ENCODE measurements at places on chromosomes 12 and 14.

- no peak for DNase-seq
Measured at GRCh38 chr12:113142886-113143332, 6.6 kb upstream of the CFAP73 start.

- DNase-seq: peak; percentile 56
Measured at GRCh38 chr14:54782751-54783659, 119.6 kb downstream of the GCH1 start.

DNA sequence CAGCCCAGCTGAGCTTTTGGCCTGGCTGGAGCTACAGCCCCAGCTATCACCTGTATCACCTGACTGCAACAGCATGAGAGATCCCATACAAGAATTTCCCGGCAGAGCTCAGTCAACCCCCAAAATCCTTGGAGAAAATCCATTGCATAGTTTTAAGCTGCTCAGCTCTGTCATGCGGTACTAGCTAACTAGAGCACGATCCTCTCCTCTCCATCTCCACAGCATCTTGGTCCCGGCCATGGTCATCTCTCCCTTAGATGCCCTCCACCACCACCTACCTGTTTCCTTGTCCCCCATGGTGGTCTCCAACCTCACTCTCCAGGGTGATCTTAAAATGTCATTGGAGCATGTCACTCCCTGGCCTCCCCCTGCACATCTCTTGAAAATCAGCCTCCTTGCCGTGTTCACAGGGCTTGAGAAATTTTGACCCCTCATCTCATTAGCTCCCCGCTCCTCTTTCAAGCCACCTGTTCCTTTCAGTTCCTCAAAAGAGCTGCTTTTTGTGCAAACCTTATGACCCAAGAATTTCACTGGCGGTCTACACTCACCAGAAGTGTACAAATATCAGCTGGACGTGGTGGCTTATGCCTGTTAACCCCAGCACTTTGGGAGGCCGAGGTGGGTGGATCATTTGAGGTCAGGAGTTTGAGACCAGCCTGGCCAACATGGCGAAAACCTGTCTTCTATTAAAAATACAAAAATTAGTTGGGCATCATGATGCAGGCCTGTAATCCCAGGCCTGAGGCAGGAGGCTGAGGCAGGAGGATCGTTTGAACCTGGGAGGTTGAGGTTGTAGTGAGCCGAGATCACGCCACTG, 8.1 kb upstream of the CLMN start:
- DNase-seq: no peak

- no peak for DNase-seq
Measured at GRCh38 chr12:125455556-125455955, 390.3 kb downstream of the AACS start.

GRCh38 chr12:121448771-121449315, 48.9 kb downstream of the RNF34 start:
- DNase-seq: no peak

GRCh38 chr12:122363782-122364181, 58.7 kb downstream of the CLIP1 start:
- DNase-seq: no peak

GRCh38 chr14:69606258-69607184, 4.9 kb upstream of the SUSD6 start:
- no peak for DNase-seq

DNA sequence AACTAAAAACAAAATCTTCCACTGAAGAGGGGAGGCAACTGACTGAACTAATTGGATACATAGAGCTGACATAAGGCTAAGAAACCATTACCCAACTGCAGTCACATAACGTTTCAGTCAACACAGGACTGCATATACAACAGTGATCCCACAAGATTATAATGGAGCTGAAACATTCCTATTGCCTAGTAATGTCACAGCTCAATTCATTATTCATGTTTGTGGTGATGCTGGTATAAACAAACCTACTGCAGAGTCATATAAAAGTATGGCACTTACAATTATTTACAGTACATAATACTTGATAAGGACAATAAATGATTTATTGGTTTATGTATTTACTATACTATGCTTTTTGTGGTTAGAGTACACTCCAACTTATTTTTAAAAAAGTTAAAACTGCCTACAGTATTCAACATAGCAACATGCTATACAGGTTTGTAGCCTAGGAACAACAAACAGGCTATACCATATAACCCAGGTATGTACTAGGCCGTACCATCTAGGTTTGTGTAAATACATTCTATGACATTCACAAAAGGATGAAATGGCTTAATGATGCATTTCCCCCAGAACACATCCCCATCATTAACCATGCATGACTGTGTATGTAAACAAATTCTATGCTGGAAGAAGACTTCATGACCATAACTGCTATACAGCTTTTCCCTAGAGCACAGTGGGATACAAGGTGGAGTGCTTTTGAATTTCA, 4.3 kb downstream of the NAP1L1 start:
- no peak for DNase-seq

DNA sequence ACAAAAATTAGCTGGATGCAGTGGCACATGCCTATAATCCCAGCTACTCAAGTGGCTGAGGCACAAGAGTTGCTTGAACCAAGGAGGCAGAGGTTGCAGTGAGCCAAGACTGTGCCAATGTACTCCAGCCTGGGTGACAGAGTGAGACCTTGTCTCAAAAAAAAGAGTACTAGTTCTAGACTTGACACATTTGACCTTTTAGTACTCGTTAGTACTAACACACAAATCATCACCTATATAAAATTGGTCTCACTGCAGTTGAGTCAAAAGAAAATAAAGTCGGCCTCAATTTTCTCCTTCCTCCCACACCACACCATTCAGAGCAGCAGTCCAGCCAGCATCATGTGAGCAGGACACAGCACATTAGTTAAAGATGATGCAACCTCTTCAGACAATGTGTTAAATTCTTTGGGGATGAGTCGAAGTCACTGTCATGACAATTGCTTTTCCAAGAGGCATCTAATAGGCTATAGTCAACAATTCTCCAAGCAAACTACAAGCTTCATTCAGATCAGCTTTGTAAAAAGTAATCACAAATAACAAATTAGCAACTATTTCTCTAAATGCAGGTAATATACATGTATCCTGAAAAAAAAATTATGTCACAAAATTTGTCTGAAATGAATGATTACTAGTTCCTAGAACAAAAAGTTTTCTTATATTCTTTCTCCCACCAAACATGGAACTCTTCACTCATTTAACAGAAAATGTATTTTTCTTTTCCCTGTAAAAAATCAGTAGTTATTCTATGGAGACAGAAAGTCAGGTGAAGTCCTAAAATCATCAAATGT, 55.6 kb downstream of the CLIP1 start:
- no peak for DNase-seq
